ENCODE measurements at places on chromosomes 6 and 20.

- no peak for DNase-seq
Observed at GRCh38 chr6:15758631-15759215, 95.9 kb upstream of the DTNBP1 start.

- DNase-seq: no peak
Observed at GRCh38 chr6:131875647-131876046, 67.8 kb downstream of the ENPP1 start.

- DNase-seq: no peak
Observed at GRCh38 chr20:58524814-58525213, 9.6 kb upstream of the APCDD1L start.

DNA sequence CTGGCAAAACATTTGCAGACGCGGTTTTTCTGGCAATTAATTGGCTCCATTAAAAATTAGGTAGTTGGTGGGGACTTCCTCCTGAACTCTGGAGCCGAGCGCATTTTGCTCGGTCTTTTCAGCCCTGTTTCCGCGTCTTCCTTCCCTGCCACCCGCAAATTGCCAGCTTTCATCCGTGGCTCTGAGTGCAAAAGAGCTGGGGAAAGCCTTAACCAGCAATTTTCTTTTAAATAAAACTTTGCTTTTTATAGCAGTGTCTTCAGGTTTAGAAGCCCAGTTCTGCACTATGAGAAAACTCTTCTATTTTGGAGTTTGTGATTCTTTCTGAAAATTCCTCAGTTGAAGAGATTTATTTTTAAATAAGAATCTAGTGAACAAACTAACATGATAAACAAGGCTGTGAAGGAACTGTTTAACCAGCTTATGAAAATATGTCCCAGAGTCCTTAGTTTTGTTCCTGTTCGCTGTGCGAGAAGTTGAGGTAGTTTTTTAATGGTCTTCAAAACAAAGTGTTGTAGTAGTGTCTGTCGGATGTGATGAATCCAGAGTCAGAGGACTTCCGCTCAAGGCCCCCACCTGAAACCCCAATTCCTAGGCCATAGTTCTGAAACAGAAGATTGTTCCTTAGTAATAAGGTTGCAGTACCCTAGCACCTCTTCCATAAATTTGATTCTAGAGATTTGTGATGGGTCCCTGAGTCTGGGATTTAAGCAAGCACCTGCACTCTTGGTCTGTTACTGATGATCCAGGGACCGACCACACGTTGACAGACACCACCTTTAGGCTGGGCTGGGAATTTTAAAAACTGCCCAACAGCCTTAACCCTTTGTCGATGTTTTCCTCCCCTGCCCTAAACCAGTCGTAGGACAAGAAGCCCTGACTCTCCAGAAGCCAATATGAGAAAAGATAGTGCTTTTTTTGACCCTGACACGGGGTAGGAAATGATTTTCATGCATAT lies 950 bp downstream of the KCTD20 start:
- DNase-seq: no peak

Measured in GM06990 (cell line).